ENCODE measurements at places on chromosomes 4 and X.

DNA sequence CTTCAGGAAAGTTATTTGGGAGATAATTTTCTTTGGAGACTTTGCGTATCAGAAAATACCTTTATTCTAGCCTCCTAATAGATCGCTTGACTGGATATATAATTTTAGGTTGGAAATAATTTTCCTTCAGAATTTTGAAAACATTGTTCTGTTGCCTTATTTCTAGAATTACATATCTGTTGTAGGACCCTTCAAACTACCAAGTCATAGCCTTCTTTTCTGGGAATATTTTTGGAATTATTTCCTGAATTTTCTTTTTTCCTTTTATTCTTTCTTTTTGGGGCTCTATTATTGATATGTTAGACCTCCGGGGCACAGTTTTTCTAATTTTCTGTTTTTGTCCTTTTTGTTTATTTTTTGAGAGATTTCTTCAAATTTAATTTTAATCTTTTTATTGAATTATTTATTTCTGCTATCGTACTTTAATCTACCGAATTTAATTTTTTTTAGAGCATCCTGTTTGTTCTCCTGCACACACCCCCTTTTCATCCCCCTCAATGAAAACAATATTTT lies 100.5 kb downstream of the KDM6A start:
- DNase-seq, result no peak

- DNase-seq, result no peak
Measured at GRCh38 chrX:22325096-22325495, 52.4 kb downstream of the CBLL2 start.

DNA sequence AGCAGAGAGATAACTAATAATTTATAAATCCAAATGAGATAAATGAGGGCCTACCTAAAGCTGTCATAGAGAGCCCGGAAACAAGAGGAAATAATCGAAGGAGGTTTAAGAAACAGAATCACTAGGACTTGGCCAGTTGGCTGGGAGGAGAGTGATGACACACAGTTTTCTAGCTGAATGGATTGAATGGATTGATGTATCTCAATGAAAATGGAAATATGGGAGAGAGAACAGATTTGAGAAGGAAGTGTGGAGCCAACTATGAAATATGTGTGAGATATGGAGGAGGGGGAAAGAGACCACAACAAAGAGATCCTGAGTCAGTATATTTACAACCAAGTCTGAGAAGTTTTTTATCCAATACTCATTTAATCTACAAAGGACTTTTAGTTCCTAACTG lies 35.7 kb upstream of the CXXC4 start:
- no peak for DNase-seq

- no peak for DNase-seq
Measured at GRCh38 chrX:118562582-118563164, 67.1 kb downstream of the DOCK11 start.

DNA sequence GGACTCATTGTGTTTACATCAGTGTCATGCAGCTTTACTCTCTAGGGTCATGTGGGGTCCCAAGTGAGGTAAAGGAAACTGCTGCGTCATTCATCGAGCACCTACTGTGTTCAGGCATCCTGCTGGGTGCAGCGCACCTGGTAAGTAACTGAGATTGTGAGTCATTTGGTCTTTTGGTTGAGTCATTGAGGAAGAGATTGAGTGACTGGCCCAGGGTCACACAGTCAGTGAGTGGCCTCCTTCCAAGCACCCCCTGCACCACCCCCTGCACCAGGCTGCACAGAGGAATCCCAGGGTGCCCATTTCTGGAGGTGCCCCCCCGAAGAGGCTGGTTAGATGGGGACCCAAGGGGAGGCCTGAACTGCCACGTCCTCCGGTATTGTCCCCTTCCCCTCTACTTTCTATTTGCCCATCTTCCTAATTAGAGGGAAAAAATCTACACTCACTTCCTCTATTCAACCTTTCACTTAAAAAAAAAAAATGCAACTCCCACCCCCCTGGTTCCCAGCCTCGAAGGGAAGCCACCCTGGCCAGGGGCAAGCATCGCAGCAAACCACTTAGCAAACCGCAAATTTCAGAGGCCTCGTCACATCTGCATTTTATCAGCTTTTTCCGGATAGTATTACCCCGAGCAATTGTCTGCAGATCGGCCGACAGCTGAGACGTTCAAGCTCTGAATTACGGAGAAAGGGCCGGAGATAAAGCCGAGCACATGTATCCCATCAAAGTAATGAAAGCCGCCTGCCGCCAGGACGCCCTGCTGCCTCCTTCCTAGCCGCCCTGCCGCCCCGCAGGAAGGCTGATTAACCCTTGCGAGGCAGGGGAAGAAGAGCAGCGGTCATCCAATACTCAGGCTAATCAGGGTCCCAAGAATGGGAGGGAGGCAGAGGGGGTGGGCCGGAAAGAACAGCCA lies 96.3 kb upstream of the MSX1 start:
- DNase-seq, result no peak

GRCh38 chr4:4385729-4386295 lies 1.1 kb upstream of the NSG1 start:
- DNase-seq, result no peak

GRCh38 chr4:89300499-89300898 lies 7.1 kb downstream of the GPRIN3 start:
- DNase-seq, result no peak

DNA sequence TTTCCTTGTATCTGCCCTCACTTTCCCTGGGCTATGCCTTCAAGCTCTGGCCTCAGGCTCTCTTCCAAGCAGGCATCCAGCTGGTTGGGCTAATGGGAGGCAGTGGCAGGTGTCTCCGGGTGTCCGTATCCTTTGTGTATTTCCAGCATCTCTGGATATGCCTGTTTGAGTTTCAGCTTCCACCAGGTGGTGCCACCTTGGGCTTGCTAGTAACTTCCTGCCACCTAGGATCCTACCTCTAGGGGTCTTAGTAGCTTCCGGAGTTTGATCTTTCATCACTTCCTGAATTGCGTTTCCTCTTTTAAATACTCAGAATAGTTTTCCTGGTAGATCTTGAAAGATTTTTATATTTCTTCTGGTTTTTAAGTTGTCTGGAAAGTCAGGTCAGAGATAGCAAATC lies 23.2 kb upstream of the ANOS1 start:
- DNase-seq, result no peak

- no peak for DNase-seq
Measured at GRCh38 chr4:52317361-52317879, 266.3 kb downstream of the SPATA18 start.

- DNase-seq, result no peak
Measured at GRCh38 chrX:39618178-39618577, 479.6 kb downstream of the BCOR start.

DNA sequence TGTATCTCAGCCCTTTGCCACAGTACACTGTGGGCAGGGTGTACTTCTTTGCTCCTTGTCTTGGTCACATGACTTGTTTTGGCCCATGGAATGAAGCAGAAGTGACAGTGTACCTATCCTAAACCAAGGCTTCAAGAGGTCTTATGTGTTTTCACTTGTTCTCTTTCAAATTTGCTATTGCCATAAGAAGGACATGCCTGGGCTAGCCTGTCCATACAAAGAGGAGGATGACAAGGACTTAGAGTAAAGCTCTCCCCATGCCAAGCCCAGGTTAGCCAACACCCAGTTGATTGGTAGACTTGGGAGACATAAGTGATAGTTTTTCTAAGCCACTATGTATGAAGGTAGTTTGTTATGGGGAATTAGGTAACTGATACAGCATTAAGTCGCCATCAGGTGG lies 141.1 kb upstream of the MID1 start:
- no peak for DNase-seq

- no peak for DNase-seq
Measured at GRCh38 chr4:60805500-60806313, 394.4 kb upstream of the ADGRL3 start.

GRCh38 chr4:52001616-52002015 lies 18.5 kb downstream of the LRRC66 start:
- DNase-seq, result no peak

GRCh38 chr4:6008766-6009385 lies 9.4 kb downstream of the C4orf50 start:
- no peak for DNase-seq

- DNase-seq, result no peak
Measured at GRCh38 chr4:78601013-78601412, 49.4 kb downstream of the ANXA3 start.

DNA sequence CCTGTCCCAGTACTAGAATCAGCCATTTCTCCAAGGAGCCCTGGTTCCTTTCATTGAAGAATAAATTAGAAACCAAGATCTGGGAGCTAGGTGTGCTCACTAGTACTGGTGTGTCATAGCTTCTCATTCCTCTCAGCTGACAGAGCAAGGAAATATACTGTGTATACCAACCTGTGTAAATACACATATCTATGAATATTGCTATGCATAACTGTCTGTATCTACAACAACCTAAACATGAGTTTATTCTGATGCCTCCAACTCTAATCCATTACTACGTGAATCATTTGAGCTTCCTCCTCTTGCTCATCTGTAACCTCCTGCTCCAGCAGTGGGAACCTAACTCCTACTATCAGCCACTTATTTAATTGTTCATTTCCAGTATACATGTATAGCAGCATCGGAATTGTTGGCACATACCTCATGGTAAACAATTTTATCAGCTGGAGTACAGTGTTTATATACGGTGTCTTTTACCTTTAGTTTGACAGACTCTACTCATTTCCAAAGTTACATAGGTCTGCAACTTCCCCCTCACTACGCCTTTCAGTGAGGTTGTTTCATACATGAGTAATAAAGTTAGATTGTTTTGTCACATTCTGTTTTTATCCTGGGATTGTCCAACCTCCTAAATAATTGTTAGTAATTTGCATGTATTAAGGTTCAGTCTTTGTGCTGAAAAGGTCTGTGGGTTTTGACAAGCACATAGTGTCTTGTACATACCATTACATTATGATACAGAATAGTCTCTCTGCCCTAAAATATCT lies 7.1 kb upstream of the SCRG1 start:
- DNase-seq, result no peak

DNA sequence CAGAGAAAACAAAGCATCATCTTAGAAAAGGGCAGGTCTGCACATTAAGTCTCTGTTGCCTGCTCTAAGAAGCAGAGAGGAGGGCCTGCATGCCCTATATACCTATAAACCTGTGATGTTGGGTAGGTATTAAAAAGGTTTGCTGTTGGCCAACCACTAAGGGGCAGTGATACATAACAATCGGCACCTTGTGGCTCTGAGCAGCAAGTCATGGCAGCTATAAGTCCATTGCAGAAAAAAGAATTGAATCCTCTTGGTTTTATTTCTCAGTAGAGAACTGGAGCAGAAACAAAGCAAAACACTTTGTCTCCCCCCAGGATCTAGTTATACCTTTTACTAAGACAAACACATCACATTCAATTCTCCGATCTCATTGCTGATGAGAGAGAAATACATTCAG lies 1364.4 kb downstream of the STIM2 start:
- DNase-seq, result no peak

DNA sequence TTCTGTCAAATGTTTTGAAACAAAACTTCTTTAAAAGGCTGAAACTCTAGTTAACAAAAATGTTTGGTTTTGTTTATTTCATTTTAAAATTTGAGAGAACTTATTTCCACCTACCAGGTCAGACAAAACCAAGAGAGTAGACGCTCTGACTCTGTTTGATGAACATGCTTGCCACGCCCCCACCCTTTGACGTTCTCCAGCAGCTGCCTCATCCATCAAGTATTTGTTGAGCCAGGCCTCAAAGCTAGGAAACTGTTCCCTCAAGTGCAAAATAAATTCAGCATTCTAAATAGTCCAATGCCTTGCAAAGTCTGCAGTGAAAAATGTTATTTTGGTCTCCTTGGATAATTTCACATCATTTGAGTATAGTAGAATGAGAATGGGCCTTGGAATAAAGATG lies 121.6 kb downstream of the GUCY2F start:
- DNase-seq, result no peak

DNA sequence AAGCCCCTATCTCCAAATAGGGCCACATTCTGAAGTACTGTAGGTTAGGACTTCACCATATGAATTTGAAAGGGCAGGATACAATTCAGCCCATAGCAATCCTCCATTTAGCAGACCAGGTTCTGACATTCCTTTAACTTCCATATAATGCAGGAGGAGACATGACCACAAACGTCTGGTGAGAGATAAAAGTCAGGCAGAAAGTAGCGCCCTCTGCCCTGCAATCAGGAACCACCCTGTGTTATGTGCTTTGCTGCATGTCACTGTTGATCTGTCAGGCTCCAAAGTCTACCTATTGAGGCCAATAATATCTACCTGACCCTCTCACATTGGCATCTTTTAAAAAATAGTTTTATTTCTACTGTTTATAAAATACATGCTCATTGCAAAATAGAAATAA lies 30.2 kb upstream of the SEPSECS start:
- DNase-seq, result no peak

DNA sequence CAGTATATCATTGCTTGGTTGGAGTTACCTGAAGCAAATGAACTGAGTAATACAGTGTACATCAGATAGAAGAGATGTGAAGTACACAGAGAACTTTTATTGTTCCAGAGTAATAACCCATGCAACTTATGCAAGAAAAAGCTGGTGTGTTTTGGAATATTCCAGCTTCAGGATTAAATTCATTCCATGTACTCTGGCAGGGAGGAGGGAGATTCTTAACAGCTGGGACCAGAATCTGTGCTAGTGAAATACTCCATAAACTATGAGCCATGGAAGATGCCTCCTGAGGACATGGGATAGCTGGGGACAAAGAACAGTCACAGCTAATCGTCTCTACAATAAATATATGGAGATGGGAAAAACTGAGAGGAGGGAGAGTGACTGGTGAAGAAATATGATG lies 101.6 kb upstream of the OTUD4 start:
- no peak for DNase-seq

DNA sequence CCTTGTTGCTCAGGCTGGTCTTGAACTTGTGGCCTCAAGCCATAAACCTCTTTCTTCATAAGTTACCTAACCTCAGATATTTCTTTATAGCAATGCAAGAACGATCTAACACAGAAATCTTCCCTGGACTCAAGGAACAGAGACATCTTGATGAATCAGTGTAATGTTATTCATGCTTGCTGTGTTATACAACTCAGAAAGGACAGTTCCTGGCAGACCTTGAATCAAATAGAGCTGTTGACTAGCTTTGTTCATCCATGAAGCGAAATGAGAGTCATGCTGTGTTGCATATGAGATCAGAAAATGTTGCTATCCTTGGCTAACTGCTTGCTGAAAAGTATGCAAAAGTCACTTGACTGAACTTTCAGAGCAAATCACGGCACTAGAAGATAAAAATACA lies 72.6 kb upstream of the ARHGAP24 start:
- no peak for DNase-seq

DNA sequence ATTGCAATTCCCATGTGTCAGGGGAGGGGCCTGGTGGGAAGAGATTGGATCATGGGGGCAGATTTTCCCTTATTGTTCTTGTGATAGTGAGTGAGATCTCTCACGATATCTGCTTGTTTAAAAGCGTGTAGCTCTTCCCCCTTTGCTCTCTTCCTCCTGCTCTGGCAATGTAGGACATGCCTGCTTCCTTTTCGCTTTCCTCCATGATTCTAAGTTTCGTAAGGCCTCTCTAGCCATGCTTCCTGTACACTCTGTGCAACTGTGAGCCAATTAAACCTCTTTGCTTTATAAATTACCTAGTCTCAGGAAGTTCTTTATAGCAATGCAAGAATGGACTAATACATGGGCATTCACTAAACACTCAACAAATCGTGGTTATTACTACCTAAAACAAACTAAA lies 37.2 kb upstream of the PAPSS1 start:
- no peak for DNase-seq

- no peak for DNase-seq
Measured at GRCh38 chrX:10828640-10829039, 208.3 kb upstream of the MID1 start.

- DNase-seq, result no peak
Measured at GRCh38 chr4:133136833-133137232, 12.3 kb upstream of the PCDH10 start.

All from stimulated activated CD8-positive, alpha-beta memory T cell treated with anti-CD3 and anti-CD28 coated beads, Interleukin-15, amount 100 ng/mL, for 24 hours (primary cell).